ENCODE measurements at places on chromosomes 3 and 15. TPM values are rescaled to one million over a fixed set of nuclear protein-coding genes. Genes with fewer than 3 reads are reported as not detected.

The FSIP1 gene
- total RNA-seq, result 0.37 TPM

- DNase-seq, result peak; percentile 18
These were observed 12.0 kb upstream of the CTXND1 start for GRCh38 chr15:80264031-80264430.

DNA sequence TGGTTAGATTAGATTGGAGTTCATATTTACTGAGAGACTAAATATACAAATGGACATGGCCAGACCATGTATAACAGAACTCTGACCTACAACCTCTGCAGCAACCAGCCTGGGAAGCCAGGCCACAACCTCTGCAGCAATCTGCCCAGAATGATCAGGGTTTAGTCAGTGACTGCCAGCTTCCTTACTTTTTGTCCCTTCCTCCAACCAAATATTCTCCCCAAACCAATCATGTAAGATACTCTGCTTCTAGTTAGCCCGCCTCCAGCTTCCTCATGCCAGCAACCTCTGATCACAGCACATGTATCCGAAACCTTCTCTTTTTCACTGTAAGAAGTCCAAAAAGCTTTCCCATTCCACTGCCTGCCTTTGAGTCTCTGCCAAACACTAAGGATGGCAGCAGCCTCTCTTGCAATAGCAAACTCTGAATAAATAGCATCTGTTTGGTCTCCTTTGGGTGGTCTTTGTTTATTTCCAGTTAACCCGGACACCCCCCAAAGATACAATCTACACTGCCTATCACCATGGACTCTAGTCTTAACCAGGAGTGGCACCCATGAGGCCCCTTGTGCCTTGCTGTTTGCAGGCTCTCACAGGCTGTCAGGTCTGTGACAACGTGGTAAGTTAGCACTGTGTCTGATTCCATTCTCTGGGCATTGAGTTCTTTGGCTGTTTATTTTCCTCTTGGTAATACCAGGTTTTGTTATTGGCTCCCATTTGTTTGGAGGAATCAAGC, 102.2 kb downstream of the ERC2 start:
- no peak for DNase-seq

DNA sequence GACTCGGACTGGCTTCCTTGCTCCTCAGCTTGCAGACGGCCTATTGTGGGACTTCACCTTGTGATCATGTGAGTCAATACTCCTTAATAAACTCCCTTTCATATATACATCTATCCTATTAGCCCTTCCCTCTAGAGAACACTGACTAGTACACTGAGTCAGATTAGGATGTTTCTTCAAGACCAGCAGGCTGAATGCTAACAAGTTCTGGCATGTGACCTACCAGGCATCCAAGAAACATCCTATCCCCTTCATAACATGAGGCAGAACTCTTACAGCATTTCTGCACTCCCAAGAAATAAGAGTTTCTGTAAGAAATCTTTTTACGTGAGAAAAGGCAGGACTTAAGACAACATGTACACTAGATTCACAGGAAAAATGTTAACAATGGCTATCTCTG, 9.3 kb downstream of the CFAP92 start:
- DNase-seq, result no peak

The FAM107A gene
- not detected for total RNA-seq

The GHSR gene
- total RNA-seq, result not detected

The RETNLB gene
- total RNA-seq, result not detected

DNA sequence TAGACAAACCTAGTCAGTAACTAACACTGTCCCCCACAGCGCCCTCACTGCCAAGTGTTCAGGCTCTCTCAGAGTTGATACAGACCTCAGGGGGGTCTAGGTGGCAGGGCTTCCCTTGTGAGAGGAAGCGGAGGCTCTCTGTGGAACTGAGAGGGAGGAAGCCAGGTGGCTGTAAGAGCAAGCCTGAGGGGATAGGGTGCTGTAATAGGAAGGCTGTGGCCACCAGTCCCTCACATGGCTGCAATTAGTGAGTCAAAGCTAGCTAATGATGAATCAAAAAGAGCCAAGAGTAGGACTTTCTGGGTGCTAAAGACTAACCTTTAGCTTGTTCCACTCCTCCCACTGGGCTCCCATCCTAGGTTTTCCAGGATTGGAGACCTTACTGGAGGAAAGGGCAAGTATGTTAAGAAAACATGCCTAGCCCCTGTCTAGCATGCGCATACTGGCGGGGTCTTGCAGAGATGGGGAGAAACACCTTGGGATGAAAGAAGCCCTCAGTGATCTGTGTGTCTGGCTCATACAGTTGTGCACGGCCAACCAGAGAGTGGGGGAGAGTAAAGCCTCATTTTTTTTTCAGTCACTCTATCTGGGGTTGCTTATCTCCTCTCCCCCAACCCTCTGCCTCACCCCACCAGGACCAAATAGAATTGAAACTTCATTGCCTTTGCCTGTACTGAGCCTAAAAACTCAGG, 13.3 kb upstream of the SOX2 start:
- no peak for DNase-seq

GRCh38 chr3:13091898-13092611, 18.8 kb upstream of the IQSEC1 start:
- peak; percentile 70 for DNase-seq

The HTR3E gene
- 7.1 TPM for total RNA-seq

GRCh38 chr3:188001093-188001492, 152.9 kb upstream of the LPP start:
- DNase-seq, result no peak
